ENCODE measurements at places on chromosomes 16 and 17.

DNA sequence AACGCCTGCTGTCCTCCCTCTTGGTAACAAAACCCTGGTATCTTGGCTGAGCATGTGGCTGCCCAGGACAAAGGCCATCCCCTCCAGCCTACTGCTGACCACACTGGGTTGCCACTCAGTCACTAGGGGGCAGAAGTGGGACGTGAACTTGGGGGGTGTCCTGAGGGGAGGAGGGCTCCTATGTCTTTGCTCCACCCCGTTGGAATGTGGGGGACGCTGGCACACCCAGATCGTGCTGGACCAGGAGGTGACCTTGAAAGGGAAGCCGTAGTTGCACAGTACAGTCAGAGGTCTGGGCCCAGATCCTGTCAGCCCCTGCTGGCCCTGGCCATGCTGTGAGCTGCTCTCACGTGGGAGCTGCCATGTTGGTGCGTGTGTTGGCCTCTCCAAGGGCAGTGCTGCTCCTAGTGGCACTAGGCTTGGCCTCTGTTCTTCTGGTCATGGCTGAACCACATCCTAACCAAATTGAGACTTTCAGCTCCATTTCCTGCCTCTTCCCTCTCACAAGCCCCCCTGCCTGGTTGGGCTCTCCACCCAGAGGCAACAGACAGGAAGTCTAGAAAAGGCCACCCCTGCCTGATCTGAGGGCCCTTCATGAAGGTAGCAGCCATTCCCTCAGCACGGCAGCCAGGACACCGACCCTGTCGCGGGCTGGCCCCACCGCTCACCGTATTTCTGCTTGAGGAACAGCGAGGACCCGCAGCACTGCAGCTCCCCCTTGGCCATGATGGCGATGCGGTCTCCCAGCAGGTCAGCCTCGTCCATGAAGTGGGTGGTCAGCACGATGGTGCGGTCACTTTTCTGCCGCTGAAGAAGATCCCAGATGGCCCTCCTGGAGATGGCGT lies 29.0 kb upstream of the RNPS1 start:
- no peak for DNase-seq

DNA sequence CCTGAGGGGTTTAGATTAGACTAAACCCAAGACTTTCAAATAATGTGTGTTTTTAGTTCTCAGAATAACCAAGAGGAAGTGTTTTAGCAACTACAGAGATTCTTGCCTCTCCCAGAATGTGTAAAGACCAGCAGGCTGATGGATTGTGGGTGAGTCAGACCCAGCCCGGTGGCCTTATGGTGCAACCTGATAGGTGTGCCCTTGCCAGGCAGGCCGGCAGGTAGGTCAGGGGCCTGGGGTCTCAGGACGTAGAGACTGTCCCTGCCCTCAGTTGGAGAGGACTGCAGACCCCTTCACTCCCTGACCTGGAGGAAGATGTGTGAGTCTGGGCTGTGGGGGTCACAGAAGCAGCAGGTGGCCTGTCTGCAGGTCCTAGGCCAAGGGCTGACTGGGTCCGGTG lies 47.2 kb upstream of the ACSF3 start:
- DNase-seq, result no peak

DNA sequence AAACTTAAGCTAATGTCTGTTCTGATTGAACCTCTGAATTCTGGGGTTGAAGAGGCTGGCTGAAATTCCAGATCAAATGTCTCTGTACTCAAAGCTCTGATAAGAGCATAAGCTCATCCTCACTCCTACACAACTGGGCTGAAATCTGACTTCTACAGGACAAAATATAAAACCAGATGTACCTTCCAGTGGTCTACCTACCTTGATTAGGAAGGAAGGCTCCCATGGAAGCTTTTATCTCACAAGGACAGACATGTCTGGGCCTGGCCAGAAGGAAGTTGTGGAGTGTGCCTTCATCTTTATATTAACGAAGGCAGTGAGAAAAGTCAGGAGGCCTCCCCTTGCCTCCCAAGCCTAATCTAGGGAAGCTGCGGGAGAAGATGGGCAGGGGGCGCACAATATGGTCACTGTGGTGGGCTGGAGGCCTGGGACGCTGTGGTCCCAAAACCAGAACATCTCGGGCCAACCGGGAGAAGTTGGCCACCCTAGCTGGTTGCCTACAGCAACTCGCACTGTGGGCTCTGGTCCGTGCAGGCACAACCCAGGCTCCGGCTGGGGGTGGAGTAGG lies 55.6 kb upstream of the LRRC37A3 start:
- no peak for DNase-seq

- DNase-seq, result no peak
Measured at GRCh38 chr17:81502471-81503017, 10.1 kb downstream of the ACTG1 start.

GRCh38 chr17:64505340-64506200 lies 519 bp downstream of the DDX5 start:
- peak; percentile 61 for DNase-seq

- no peak for DNase-seq
Measured at GRCh38 chr17:10316801-10317542, 55.8 kb downstream of the MYH13 start.

DNA sequence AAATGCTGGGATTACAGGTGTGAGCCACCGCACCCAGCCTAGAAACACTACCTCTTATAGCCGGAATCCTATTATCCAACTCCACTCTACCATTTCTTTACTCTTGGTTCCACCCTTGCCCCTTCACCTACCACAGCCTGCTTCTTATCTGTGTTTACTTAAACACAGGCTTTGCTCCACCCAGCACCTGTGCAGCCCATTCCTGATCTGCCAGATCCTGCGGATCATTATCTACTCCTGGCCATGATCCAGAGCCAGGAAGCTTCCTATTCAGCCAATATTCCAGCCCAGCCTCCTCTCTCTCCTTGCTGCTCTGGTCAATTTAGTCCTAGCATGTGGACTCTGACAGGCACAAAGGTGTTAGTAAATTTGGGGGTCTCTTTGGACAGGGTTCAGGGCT lies 98.8 kb upstream of the MED13 start:
- no peak for DNase-seq

DNA sequence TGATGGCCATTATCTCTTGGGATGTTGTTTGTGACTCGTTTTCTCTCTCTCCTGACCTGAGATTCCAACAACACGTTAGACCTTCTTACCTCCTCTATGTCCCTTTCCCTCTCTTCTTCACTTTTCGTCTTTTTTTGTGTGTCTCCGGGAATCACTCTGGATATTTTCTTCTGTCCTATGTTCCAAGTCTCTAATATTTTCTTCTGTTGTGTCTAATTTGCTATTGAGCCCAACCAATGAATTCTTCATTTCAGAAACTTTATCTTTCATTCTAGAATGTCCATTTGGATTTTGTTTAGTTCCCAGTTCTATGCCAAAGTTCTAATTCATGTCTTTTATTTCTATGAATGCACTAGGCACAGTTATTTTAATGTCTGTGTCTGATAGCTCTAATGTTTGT lies 27.1 kb upstream of the PITPNM3 start:
- DNase-seq, result no peak

GRCh38 chr16:78072275-78072674 lies 27.2 kb upstream of the WWOX start:
- DNase-seq, result no peak

- no peak for DNase-seq
Measured at GRCh38 chr16:19356024-19356952, 61.4 kb upstream of the TMC5 start.

GRCh38 chr17:59714255-59714654 lies 6.8 kb downstream of the VMP1 start:
- no peak for DNase-seq

DNA sequence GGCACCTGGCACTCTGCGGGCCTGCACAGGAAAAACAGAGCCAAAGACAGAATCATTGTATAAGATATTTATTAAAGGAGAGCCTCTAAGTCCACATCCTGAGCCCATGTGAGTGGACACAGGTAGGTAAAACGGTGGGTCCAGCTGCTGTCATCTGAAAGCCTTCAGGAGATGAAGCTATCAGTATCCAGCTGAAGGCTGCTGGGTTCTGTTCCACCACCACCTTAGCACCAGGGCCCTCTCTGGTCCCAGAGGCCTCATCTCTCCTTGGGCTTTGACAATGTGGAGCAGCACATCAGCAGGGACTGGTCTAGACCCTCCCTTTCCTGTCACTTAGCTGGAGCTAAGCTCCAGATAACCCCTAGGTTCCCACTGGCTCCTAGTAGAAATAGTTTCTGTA lies 7.3 kb downstream of the TMEM106A start:
- no peak for DNase-seq

- DNase-seq, result no peak
Measured at GRCh38 chr17:36641877-36642845, 40.8 kb downstream of the MRM1 start.

GRCh38 chr17:38728290-38728831 lies 1.8 kb upstream of the CISD3 start:
- no peak for DNase-seq

- no peak for DNase-seq
Measured at GRCh38 chr17:50426472-50426782, 409 bp downstream of the ACSF2 start.

DNA sequence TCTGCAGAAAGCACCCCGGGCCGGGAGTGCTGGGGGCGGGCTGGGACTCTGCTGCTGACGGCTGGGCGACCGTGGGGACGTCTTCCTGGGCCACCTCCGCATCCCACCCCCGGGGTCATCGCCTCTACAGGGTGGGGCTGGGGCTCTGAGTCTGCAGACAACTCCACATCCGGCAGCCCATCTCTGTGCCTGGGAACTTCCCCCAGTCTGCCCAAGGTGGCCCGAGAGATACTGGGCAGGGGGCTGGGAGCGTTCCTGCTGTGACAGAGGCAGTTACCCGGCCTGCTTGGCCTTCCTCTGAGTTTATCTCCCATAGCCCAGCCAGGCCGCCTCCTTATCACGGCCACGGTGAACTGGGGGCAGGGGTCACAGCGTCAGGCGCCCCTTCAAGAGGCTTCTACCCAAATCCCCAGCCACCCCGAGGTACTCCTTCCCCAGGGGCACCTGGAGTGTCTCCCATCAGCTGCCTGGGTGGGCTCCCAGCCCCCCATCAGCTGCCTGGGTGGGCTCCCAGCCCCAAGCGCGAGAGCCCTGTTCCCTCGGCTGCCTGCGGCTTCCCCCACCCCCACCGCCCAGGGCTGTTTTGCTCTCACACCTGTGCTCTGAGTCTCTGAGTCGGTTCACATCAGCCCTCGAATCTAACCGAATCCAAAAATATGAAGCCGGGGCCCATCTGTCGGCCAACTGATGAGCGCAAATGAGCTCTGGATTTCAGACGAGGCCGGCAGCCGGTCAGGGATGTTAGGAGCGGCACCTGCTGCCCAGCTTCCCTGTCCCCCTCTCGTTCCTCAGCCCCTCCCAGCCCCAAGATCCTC lies 15.6 kb upstream of the CBFA2T3 start:
- DNase-seq, result no peak

- no peak for DNase-seq
Measured at GRCh38 chr17:45867702-45868101, 23.0 kb downstream of the SPPL2C start.

GRCh38 chr16:56989988-56990387 lies 631 bp downstream of the NLRC5 start:
- no peak for DNase-seq

GRCh38 chr17:2909175-2909845 lies 113.1 kb downstream of the RAP1GAP2 start:
- no peak for DNase-seq

DNA sequence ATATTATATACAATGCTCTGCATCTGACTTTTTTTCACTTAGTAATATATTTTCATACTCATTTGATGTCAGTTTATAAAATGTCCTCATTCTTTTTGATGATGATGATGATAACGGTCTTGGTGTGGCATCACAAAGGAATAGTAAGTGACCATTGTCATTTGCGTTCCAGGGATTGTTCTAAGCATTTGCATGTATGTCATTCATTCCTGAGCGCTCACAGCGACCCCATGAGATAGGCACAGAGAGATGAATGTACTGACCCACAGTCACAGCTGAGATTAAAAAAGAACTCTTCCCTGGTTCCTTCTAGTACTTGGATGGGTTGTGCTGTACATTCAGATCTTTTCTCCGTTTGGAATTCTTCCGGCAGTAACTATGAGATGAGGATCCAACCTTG lies 21.2 kb upstream of the MSI2 start:
- no peak for DNase-seq

- no peak for DNase-seq
Measured at GRCh38 chr16:52573365-52574299, 26.7 kb upstream of the TOX3 start.

GRCh38 chr17:37708616-37709212 lies 36.1 kb downstream of the HNF1B start:
- no peak for DNase-seq

- no peak for DNase-seq
Measured at GRCh38 chr17:71200597-71200996, 920.2 kb upstream of the SOX9 start.

DNA sequence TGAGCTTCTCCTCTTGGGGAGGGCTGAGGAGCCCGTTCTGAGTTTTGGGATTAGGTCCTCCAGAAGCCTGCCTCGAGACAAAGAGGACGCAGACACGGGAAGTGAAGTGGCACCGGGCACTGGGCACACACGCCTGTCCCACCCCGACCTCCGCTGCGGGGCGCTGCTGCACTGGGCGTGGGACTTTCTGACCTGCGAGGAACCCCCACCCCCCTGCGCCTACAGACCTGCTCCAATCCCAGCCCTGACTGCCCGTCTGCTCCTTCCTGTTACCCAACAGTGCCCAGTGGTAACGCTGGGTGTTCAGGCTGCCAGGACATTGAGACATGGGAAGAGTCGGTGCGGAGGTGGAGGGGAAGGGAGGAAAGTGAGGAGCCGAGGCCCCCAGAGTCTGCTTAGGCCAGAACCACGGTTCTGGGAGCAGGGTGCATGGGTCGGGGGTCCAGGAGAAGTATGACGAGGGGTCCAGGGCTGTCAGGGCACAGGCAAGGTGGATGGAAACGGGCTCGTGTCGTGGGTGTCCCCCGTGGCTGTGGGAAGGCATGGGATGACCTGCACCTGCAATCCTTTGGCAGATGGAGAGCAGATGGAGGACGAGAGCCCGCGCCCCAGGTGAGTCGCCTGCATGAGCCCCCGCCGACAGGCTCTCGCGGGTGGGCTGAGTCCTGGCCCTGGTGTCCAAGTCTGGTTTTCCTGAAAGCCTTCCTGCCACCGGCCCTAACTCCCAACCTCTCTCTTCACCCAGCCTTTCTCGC lies 112.0 kb upstream of the CREBBP start:
- DNase-seq, result no peak

All from activated gamma-delta T cell (primary cell).